ENCODE measurements at places on chromosomes 6 and 20. TPM values are rescaled to one million over a fixed set of nuclear protein-coding genes. Genes with fewer than 3 reads are reported as not detected.

The CRIP3 gene
- total RNA-seq, result not detected

The ACAT2 gene
- total RNA-seq, result 54.5 TPM

The CYB5R4 gene
- total RNA-seq, result 7.6 TPM

The SLC17A3 gene
- total RNA-seq, result not detected

The PTCRA gene
- total RNA-seq, result not detected

The WFDC8 gene
- total RNA-seq, result not detected

The SMLR1 gene
- not detected for total RNA-seq

The PRKN gene
- total RNA-seq, result not detected

The DPPA5 gene
- not detected for total RNA-seq

The CST5 gene
- not detected for total RNA-seq

The PRDM1 gene
- total RNA-seq, result 3.9 TPM

The HAO1 gene
- total RNA-seq, result not detected

The BNIP5 gene
- total RNA-seq, result not detected

The OPRL1 gene
- total RNA-seq, result 0.88 TPM

The ZKSCAN4 gene
- total RNA-seq, result 3.1 TPM

The MAS1 gene
- total RNA-seq, result not detected

The JPH2 gene
- 16.3 TPM for total RNA-seq

Data from placental pericyte (primary cell).